AG08396 (cell line): ENCODE measurements at places on chromosomes 16 and 17.

- peak; percentile 46 for DNase-seq
These were observed 21.9 kb upstream of the SSTR2 start for GRCh38 chr17:73142872-73143381.

DNA sequence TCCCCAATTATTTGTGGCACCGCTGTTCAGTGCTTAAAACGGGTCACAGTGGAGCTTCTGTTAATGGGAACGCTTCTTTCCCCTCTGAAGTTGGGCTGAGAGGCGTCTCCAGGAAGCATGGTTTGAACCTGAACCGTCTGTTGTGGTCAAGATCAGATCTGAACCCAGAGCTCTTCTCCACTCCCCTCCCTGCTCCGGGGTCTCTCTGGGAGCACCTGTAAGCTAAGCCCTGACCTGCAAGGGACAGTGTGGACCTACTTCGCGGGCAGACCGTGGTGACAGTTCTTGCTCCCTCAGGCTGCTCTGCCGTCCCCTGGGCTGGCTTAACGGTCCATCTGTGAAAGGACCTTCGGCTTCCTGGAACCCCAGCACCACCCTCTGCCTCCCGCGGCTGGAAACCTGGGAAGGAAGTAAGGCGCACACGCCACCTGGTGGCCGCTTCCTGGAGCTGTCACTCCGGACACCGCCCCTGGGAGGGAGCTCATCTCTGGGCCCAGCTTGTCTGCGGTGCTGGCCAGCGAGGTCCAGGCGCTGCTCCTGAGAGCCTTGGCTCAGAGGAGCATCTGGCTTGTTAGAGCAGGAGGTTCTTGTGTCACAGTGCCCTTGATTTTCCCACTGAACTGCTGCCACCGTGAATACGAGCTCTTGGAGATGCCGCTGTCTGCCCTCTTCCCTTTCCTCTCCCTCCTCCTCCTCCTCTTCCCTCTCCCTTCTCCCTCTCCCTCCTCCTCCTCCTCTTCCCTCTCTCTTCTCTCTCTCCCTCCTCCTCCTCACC lies 518.5 kb upstream of the EEF2KMT start:
- peak; percentile 24 for DNase-seq

DNA sequence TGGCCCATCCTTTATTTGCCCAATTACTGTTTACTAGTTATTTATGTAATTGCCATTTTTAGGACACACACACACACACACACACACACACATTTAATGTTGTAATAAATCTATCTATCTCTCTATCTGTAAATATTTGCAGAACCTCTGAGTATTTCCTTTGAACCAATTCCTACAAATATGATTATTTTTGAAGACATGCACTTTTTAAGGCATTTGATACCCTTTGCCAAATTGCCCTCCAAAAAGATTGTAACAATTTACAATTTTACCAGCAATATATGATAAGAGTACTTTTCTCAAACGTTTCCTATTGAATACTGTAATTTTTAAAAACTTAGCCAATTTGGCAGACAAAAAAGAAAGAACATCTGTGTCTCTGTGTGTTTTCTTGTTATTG lies 143.8 kb upstream of the FOXF1 start:
- no peak for DNase-seq

DNA sequence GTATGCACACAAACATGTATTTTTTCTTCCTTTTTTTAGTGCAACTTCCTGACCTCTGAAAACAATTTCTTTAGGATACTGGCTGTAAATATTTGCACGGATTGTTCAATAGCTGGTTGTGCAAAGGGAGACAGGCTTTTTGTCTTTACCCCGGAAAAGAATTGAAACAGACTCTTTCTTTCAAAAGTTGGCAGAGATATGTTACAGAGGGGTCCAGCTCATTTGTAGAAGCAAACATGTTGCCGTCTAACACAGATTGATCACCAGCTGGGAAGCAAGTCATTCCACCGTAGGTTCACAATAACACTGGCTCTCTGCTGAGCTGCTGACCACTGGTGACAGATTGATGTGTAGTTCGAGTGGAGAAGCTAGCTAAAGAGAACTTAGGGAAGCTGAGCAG lies 130.9 kb downstream of the STX8 start:
- no peak for DNase-seq

- no peak for DNase-seq
These were observed 244.1 kb downstream of the CEP112 start for GRCh38 chr17:65947831-65948230.

DNA sequence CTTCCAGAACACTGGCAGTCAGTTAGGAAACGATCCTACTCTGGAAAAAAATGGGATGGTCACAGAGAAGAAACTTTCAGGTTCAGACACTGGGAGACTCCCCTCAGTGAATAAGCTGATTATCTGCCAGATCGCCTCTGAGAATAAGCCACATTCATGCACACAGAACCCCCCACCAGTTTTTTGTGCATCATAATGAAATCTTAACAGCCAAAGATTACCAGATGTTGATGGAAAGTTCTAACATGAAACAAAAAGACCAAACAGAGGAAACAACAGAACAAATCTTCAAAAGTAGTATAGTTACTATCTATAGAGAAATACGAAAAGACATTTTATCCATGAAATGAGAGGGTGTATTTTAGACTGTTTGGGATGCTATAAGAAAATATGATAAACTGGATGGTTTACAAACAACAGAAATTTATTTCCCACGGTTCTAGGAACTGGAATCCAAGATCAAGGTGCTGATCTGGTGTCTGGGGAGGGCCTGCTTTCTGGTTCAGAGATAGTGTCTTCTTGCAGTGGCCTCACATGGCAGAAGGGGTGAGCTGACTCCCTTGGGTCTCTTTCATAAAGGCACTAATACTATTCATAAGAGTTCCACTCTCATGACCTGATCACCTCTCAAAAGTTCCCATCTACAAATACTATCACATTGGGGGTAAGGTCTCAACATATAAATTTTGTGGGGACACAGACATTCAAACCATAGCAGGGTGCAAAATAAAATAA lies 8.0 kb upstream of the AMZ2 start:
- DNase-seq, result no peak

DNA sequence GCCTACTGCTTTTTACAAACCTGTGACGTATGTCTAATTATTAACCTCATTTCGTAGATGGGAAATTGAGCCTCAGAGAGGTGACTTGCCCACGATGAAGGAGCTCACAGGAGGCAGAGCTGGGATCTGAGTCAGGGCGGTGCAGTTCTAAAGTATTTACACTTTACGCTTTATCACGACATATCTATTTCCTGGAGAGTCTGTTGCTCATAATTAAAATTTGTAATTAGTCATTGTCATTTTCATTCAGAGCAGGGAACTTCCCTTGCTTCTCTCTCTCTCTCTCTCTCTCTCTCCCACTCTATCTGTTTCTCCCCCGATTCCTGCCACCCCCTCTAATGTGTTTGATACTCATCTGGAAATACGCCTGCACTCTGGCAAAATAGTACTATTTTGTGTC lies 5.9 kb downstream of the SLC5A11 start:
- DNase-seq, result no peak

DNA sequence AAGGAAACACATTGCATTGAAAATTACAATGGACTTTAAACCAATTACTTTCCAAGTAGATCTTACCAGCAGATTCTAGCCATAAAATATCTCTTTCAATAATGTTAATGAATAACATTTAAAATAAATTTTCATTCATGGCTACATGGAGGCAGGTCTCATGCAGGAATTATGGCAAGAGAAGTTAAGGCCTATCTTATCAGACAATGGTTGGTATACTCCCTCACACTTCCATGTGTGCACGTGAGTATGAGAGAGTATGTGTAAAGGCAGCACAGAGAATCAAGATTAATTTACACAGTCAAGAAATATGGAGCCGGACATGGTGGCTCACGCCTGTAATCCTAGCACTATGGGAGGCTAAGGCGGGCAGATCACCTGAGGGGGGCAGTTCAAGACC lies 76.5 kb downstream of the HELZ start:
- DNase-seq, result no peak

DNA sequence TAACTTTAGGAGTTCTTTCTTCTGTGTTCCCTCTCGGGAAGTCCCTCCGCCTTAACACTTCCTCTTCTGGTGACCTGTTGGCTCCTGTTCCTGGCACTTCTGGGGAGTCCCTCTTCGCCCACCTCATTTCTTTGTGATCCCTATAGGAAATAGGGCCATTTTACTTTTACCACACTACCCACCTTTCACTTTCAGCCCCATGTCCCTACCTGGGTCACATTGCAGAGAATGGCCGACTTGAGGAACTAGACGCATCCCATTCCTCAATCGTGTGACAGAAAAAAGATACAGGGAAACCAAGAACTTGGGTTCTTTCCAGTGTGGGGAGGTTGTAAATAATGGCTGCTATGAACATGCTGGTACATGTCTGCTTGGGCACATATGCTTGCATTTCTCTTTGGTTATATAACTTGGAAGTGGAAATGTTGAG lies 6.6 kb downstream of the IL21R start:
- no peak for DNase-seq

DNA sequence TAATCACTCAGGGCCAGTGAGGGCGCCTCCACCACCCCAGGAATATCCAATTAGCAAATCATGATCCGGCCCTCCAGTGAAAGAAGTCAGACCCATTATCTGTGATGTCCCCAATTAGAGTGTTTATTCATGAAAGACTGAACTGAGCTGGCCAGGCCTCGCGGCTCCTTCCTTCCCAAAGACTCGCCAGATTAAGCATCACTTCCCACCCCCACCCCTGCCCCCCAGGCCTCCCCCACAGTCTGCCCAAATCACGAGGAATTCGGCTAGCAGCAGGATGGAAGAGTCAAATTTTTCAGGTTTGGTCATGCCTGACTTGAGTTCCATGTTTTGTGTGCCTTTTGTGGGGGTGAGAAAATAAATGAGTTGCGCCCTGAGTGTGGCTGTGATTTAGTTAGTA lies 298.4 kb upstream of the SALL1 start:
- DNase-seq, result no peak

- DNase-seq, result no peak
These were observed 1.9 kb downstream of the NOD2 start for GRCh38 chr16:50695017-50696000.

DNA sequence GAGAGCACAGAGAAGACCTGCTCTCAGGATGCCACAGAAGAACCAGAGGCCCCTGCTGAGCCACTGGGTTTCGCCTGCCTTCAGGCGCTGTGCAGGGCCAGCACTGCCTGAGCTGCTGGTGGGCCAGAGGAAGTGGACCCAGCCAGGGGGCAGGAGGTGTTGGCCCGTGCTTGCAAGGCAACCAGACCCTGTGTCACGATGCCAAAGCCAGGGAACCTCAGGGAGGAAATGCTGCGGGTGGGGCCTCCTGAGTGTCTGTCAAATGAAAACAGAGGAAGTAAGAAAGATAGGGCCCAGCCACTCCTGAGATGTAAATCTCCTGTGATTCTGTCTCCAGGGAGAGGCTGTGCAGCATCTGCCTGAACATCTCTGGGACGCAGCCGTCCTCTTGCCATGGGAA lies 58.1 kb upstream of the ADORA2B start:
- DNase-seq, result no peak

GRCh38 chr17:44820631-44821212 lies 9.4 kb downstream of the GJC1 start:
- DNase-seq, result peak; percentile 72

DNA sequence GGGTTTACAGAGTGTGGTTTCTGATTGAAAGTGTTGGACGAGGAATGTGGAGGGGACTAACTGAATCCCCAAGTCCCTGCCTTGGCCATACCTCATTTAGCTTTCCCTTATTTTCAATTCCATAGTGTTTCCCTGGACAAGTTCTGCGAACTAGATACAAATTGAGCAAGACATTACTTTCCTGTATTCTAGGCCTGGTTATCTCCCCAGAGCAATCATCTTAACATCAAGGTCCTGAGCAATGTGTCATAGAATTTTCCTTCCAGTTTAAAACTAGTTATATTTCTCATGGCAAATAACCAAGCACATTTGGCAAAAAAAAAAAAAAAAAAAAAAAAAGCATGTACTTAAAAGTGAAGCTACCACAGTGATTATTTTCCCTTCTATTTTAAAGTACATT lies 330.1 kb downstream of the CDH11 start:
- no peak for DNase-seq

- no peak for DNase-seq
These were observed 3.1 kb downstream of the ADAD2 start for GRCh38 chr16:84194018-84194417.

GRCh38 chr16:66030036-66030435 lies 336.5 kb upstream of the CDH5 start:
- DNase-seq, result peak; percentile 22

DNA sequence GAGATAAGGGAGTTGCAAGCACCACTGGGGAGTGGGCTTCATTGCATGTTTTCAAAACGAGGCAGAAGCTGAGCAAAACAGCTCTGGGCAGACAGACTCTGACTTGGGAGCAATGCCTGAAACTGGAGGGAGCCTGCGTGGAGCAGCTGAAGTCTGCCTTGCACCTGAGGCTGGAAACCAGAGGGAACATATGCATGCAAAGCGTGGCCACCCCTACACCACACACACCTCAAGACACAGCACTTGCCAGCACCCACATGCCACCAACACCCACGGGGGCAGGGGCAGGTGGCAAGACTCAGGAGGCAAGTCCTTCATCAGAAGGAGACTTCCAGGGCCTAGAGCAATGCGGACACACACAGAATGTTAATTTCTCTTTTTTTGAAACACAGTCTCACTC lies 45.8 kb downstream of the COTL1 start:
- DNase-seq, result no peak

- DNase-seq, result no peak
These were observed 124.4 kb downstream of the SPACA3 start for GRCh38 chr17:33116021-33116551.

GRCh38 chr17:3809135-3809534 lies 8.1 kb upstream of the ITGAE start:
- DNase-seq, result no peak

DNA sequence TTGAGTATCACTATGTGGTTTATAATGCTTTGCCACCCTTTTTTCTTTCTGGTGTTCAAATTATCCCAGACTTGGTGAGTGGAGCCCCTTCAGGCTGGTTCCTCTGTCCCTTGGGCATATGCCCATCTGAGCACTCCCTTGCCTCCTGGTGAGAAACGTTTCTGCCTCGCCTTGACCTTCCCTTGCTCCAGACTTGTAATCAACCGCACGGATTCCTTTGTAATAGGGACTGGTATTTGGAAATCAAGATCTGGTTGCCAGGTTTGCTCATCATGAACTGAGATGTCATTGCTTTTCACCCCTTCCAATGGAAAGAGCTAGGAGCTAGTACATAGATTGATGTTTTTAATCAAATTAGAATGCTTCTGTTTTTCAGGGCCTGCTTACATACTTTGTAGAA lies 43.7 kb downstream of the SEC14L1 start:
- peak; percentile 20 for DNase-seq

DNA sequence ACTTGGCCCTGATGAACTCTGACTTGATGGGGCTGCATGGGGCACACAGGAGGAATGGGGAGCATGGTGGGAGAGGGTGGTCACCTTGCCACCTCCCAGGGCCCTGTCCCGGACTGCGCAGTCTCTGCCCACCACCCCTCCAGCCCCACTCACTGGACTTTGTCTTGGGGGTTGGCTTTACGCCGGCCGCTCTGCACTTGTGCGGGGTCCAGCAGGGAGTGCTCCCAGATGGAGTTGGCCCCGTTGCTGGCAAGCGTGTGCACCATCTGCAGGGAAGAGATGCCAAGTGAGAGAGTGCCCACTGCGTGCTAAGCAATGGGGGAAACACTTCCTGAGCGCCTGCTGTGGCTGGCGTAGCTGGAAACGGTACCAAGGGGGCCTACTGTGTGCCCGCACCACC lies 6.7 kb downstream of the GIT1 start:
- DNase-seq, result no peak
